ENCODE measurements at places on chromosomes 3 and 15.
A peak's percentile ranks its signal among the peaks of the same experiment; 100 is the strongest.

DNA sequence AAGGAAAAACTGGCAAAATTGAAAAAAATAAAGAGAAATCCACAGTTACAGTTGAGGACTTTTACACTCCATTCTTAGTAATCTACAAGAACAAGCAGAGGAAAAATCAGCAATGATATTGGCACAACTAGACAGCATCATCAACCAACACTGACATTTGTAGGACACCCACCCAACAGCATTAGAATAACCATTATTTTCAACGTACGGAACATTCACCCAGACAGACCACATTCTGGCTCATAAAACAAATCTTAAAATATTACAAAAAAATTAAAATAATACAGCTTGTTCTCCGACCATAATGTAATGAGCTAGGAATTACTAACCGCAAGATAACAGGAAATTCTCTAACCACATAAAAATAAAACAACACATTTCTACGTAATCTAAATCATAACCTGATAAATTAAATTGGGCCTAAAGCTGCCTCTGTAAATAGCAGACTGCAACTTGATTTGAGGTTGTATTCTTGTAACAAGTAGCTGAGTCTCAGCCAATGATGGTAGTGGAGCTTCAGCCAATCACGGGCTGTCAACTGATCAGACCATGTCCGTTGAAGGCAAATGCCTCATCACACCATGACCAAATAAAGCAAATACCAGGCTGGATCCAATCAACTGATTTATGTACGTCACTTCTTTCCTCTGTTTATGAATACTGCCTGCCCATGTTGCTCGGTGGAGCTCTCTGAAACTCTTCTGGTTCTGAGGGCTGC is 9.2 kb downstream of the PLSCR4 start:
- DNase-seq: no peak

GRCh38 chr3:158347966-158348365 is 223.0 kb upstream of the MLF1 start:
- no peak for DNase-seq

- no peak for DNase-seq
Observed at GRCh38 chr3:114508208-114508607, 214.4 kb downstream of the TIGIT start.

GRCh38 chr3:124767691-124768090 is 37.4 kb downstream of the UMPS start:
- DNase-seq: no peak

- no peak for DNase-seq
Observed at GRCh38 chr15:73873456-73873855, at the start of gene TBC1D21. Gene TBC1D21 (plus strand): TSS chr15:73873564. CDS start chr15:73873710, 146 bp downstream.

GRCh38 chr15:92655178-92655995 is at the start of gene FAM174B:
Gene FAM174B (minus strand): TSS chr15:92655775.
- no peak for DNase-seq

DNA sequence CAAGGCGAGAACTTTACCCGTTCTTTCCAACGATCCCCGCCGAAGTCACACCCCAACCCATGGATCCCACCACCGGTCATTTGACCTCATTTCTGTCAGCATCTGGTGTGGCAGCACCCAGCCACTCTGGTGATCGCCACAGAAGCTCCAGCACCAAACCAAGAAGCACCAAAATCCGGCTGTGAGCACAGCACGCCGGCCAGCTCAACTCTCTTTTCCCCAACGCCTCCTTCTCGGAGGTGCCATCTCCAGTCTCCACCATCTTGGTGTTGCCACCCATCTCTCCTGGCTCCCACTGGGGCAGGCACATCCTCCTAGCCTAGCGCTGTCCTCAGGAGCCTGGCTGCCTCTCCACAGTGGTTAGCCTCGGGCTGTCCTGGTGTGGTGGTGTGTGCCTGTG is 6.5 kb downstream of the MUC4 start:
- DNase-seq: no peak

GRCh38 chr3:99330281-99330680 is 308.1 kb upstream of the COL8A1 start:
- peak; percentile 92 for DNase-seq

GRCh38 chr15:41812820-41813375 is 15.0 kb upstream of the JMJD7 start:
- no peak for DNase-seq

DNA sequence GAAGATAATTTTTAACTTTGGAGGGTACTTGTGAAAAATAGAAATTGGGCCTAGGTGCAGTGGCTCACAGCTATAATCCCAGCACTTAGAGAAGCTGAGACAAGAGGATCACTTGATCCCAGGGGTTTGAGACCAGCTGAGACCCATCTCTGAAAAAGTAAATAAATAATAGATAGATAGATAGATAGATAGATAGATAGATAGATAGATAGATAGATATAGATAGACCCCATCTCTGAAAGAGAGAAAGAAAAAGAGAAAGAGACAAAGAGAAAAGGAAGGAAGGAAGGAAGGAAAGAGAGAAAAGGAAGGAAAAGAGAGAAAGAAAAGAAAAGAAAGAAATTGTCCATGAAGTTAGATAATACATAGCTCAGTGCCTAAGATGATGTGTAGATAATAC is 35.5 kb downstream of the MRPS25 start:
- no peak for DNase-seq

DNA sequence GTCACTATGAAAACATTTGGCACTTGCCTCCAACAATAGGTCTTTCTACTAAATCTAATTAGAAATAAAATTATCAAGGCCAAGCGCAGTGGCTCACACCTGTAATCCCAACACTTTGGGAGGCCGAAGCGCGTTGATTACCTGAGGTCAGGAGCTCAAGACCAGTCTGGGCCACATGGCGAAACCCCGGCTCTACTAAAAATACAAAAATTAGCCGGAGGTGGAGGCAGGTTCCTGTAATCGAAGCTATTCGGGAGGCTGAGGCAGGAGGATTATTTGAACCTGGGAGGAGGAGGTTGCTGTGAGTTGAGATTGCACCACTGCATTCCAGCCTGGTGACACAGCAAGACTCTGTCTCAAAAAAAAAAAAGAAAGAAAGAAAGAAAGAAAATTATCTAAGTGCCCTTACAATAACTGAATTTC is 1.6 kb upstream of the PLD1 start:
- DNase-seq: no peak

DNA sequence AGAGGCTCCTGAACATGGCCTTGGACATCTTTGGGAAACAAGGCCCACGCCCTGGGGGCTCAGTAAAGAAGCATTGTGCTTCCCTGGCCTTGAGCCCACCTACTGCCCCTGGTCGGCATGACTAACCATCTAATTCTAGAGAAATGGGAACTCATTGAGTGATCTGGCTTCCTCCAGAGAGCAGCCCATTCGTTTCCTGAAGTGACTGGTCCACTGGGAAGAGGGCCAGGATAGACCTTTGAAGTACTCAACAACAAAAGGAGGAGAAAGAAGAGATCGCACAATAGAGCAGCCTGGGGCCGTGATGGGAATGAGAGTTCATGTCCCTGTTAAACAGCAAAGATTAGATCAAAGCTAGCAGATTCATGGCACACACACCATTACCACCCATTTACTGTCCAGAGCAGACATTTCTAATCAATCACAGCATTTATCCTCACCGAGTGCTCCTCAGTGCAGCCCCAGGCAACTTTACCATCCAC is 514.4 kb upstream of the PROK2 start:
- no peak for DNase-seq

DNA sequence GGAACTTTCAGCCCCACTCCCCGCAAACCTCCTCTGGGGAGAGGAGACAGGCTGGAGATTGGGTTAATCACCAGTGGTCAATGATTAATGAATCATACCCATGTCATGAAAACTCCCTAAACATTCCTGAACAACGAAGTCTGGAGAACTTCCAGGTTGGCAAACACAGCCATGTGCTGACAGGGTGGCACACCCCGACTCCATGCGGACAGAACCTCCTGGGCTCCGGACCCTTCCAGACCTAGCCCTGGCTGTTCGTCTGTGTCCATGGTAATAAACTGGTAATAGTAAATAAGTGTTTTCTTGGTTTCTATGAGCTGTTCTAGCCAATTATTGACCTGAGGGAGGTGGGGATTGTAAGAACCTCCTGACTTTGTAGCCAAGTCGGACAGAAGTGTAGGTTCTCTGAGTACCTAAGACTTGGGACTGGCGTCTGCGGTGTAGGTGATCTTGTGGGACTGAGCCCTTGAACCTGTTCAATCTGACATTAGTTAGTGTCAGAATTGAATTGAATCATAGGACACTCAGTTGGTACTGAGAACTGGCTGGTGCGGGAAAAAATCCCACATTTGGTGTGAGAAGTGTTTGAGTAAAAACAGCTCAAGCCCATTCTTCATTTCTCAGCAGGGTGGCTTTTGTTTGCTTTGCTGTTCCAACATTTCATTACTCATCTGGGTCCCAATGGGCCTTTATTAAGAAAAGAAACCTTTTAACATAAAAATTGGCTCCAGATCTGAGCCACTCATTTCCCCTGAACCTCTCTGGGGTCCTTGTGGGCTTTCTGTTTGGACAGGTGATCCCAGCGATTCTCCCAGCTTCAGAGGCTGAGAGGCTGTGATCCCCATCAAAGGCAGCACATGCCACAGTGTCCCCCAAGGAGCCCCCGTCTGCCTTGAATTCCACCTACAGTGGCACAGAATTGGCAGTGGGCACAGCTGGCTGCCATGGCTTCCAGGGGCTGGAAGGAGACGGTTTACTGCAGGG is 151.0 kb downstream of the TJP1 start:
- DNase-seq: no peak

DNA sequence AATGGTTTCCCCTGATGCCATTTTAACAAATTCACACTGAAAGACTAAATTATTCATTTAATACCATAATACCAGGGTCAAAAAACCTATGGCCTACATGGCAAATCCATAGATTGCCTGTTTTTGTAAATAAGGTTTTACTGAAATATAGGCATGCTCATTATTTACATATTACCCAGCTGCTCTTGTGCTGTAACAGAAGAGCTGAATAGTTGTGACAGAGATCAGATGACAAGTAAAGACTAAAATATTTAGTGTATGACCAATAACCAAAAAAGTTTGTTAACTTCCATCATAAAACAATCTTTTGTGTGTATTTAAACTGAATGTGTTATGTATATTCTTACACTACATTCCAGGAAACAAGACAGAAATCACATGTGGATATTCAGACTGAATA is 60.2 kb downstream of the DENND4A start:
- no peak for DNase-seq

DNA sequence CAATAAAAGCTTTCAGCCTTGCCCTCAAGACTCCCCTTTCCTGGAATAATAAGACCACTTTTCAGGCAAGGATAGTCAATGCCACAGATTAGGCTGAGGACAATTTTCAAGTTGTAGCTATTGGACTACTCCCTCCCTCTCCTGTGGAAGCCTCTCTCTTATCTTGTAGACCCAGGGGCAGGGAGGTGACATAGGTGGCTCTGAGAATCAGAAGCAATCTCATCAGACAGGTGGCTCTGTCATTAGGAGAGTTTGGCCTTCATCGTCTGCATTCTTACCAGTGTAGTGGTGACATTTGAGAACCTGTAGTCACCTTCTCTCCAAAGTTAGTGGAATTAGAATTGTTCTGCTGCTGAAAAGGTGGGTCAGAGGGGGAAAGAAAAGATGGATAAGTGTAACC is 80.0 kb downstream of the LARS2 start:
- no peak for DNase-seq

Measured in OCI-M1 (cell line).